NCI-H187 treated with DMSO at 0.1 percent for 48 hours (cell line): ENCODE measurements at places on chromosomes 4 and X.

- no peak for DNase-seq
These were observed 958.8 kb downstream of the PCDH18 start for GRCh38 chr4:136573460-136573859.

DNA sequence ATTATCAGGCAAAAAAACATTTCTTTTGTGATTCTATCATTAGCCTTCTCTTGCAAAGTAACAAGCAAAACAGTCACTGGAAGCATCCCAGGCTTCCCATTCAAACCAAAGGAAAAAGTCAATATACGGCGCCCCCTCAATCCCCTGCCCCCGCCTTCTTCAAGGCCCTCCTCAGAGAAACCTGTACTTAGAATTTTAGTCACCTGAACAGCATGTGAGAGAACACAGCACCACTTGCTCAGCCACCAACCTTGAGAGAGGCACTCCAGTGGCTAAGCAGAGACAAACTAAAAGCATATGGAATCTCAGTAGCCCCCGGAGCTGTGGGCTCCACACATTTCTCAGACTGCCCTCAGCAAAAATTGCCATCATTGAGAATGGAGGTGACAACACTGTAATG is 25.2 kb downstream of the LEF1 start:
- no peak for DNase-seq

GRCh38 chr4:39544580-39545315 is 17.5 kb upstream of the UGDH start:
- no peak for DNase-seq

GRCh38 chr4:186920483-186920882 is 196.8 kb upstream of the FAT1 start:
- DNase-seq, result no peak

GRCh38 chrX:3962511-3963311 is 249.3 kb upstream of the PRKX start:
- DNase-seq, result peak; percentile 1

DNA sequence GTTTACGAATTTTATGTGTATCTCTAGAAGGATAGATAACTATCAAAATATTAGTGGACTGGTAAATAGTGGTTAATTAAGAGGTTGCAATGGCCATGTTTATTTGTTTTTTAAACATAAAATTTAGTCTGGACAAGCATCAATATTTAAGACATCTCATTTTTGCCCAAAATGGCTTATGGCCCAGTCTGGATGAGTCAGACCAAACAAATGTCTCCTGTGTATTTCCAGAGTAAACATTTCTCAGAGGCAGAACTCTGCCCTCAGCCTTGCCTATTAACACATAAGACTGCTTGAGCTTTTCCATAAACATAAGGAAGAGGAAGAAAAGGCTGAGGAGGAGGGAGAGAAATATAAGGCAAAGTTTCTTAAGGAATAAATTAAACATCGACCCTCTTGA is 277.1 kb upstream of the DIAPH2 start:
- no peak for DNase-seq

DNA sequence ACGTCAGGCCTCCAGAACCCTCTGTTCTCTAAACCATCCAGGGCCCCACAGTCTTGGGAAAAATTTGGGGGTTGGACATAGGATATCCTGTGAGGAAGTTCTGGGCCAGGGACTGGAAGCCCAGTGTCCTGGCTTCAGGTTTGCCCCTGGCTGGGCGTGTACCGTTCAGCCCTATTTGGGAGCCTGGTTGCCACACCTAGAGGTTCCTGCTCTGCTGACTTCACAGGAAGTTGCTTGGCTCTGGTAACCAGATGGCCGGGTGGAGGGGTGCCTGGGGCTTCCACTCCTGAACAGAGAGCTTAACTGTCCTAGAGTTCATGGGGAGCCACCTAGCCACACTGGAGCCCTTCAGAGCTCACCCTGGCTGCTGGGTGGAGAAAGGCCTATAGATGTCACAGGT is 1.1 kb downstream of the TAFAZZIN start:
- DNase-seq, result no peak

DNA sequence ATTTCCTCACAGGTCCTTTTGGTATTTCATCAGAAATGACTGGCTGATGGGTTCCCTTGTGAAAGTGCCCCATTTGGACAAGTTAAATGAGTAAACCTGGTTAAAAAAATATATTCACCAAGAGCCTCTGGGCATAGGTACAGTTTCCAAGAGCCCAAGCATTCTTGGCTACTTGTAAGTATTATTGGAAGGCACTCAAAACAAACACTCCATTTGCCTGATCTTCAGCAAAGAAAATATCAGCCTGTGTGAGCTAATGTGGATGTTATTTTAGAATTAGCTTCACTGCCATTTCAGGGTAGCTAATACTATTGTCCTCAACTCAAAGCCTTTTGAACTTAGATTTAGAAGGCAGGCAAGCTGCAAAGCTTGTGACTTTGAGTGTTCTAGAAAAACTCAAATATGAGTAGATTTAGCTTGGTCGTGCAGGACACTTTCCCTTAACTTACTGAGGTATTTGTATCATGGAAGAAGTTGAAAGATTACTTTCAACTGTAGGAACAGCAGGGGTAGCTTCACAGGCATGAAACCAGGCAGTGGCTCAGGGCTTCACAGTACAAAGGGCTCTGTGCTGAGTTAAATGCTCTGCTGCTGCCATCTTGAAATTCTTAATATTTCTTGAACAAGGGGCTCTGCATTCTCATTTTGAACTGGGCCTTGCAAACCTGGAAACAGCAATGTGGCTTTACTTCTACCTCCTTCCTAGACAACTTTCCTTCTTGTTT is 177.2 kb downstream of the AMELX start:
- no peak for DNase-seq

DNA sequence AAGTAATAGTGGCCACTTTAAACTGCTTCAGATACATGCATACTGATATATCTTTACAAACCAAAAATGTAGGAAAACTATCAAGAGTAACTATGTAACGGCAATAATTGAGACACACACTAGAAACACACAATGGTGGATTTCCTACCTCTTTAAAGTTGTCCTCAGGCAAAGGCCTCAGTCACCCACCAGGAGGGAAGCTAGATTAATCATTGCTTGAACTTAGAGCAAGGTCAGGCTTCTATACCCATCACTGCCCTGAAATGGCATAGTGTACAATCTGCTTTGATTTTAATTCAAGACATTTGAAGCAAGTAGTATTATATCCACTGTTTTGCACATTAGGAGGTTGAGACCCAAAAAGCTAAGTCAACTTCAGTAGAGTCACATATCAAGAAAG is 110.9 kb downstream of the AREG start:
- DNase-seq, result no peak

DNA sequence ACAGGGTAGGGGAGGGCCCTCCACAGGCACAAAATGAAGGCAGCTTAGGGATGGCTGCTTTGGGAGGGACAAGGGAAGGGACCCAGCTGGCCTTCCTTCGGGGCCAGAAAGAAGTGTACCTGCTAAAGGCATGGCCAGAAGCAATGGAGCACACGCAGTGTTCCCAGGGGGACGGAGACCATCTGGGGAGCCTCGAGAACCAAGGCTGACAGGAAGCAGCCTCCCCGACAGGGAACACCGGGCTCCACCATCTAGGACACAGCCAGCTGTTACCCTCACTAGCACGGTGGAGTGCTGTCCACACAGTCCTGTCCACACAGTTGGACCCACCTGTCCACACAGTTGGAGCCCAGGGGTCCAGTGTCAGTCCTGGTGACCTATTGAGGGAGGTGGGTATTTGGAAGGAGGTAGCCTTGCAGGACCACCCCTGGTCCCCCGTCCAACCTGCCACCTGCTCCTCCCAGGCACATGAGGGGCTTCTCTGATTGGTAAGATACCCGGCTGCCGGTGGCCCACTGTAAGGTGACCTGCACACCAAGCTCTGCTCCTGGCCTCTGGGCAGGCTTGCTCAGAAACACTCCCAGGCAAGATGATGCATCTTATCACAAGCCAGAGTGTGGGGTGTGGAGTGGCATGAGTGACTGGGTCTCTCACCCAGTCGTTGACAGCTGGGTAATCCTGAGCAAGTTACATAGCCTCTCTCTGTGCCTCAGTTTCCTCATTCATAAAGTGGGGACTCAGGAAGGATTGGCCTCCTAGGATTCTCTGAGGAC is 20.5 kb upstream of the AFAP1 start:
- no peak for DNase-seq

- no peak for DNase-seq
These were observed 561.3 kb upstream of the LCORL start for GRCh38 chr4:18582841-18583240.

DNA sequence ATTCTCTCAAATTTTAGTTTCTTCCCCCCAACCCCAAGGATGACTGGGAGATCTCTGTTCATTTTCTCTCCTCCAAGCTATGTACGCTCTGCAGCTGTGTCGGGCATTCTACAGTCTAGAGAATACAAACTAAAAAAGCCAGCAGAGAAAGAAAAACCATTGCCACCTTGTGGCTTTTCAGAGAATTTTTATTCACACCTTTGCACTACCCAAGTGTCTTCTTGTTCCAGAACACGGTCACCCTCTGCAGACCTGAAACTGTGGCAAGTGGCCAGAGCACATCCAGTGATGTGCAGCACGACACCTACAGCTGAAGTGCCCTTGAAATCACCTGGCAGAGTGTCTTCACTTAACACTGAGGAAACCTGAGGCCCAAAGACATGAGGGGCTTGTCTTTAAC is 68.6 kb downstream of the CHST7 start:
- no peak for DNase-seq

DNA sequence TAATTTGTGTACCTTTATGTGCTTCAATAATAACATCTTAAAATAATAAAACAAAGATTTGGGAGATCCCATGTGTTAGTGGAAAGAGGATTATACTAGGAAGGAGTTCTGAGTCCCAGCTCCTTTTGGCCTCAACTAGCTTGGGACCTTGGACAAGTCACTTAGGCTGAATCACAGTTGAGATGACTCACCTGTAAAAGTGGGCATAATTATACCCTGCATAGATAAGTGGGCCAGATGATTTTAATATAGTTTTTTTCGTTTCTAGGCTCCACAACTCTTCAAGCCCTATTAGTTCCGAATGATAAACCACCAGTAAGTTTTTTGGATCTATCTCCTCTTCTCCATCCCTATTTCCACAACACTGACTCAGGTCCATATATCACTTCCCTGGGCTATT is 131.8 kb downstream of the ENOX2 start:
- DNase-seq, result no peak
